ENCODE measurements at places on chromosomes 5 and 9. TPM values are rescaled to one million over a fixed set of nuclear protein-coding genes. Genes with fewer than 3 reads are reported as not detected.

The LVRN gene
- not detected for total RNA-seq

The ELOVL7 gene
- total RNA-seq: 5.1 TPM

The ZBED3 gene
- total RNA-seq: 6.6 TPM

The C9orf50 gene
- not detected for total RNA-seq

The TLR4 gene
- total RNA-seq: 0.17 TPM

The TPRN gene
- 27.2 TPM for total RNA-seq

The PCDHA9 gene
- total RNA-seq: 0.36 TPM

The TMEM215 gene
- 0.67 TPM for total RNA-seq

The SPINK4 gene
- not detected for total RNA-seq

The REEP2 gene
- total RNA-seq: 40.2 TPM

The RMRP gene
- 14,987 TPM for total RNA-seq

The PCDHB7 gene
- total RNA-seq: 0.19 TPM

The C5orf58 gene
- total RNA-seq: 1.6 TPM

- DNase-seq: no peak
Measured at GRCh38 chr5:150434464-150434863, 15.1 kb downstream of the RPS14 start.

DNA sequence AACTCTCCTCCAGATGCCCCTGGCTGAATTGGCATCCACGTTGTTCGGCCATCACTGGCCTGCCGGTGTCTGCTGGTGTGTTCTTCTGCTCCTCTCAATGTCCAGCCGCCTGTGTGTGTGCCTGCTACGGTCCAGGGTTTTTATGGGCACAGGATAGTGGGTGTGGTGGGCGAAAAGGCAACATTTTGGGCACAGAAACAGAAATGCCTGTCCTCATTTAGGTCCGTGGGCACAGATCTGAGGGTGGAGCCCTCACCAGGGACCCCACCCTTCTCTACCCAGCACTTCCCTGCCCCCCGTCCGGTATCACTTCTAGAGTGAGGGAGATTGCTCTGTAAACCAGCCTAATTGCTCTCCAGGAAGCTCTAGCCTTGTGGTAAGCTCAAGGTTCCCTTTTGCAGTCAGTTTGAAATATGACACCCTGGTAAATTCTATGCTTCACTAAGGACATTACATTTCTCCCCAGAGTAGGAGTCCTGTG lies 410.1 kb downstream of the MAT2B start:
- no peak for DNase-seq

- DNase-seq: no peak
Measured at GRCh38 chr9:80231318-80232236, 659.8 kb downstream of the TLE4 start.

DNA sequence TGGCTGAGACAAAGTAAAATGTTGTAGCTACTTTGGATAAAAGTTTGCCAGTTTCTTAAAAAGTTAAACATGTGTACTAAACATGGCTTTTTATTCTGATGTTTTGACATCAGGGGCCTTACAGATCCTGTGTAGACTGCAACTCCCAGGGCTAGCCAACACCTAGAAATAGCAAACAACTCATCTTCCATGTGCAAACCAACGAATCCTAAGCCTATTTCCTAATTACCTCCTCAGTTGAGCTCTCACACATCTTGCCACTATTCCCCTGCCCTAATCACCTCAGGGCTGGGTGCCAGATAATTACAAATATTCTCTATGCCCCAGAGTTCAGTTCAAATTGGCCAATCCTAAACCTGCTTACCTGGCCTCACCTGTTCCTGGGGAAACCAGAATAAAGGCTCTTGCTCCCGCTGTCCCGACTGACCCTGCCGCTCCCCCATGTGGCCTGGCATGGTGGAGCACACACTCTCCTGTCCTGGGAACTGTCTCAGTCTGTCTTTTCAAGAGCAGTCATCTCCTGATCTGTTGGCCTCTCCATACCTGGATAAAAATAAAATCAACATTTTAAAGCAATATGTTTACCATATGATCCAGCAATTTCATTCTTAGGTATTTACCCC lies 37.1 kb upstream of the FAM169A start:
- DNase-seq: peak; percentile 81

- DNase-seq: no peak
Measured at GRCh38 chr5:167810573-167810972, 480.9 kb upstream of the WWC1 start.

GRCh38 chr5:1099926-1100663 lies 11.8 kb downstream of the SLC12A7 start:
- DNase-seq: no peak

- no peak for DNase-seq
Measured at GRCh38 chr5:178525906-178526732, 64.1 kb downstream of the COL23A1 start.

GRCh38 chr5:171855798-171856763 lies 70.5 kb downstream of the SMIM23 start:
- DNase-seq: no peak

- DNase-seq: no peak
Measured at GRCh38 chr5:143056792-143057579, 286.8 kb downstream of the ARHGAP26 start.

GRCh38 chr5:137145721-137146120 lies 353.4 kb downstream of the SPOCK1 start:
- DNase-seq: no peak

- DNase-seq: no peak
Measured at GRCh38 chr9:129505270-129505902, 115.5 kb downstream of the C9orf50 start.

DNA sequence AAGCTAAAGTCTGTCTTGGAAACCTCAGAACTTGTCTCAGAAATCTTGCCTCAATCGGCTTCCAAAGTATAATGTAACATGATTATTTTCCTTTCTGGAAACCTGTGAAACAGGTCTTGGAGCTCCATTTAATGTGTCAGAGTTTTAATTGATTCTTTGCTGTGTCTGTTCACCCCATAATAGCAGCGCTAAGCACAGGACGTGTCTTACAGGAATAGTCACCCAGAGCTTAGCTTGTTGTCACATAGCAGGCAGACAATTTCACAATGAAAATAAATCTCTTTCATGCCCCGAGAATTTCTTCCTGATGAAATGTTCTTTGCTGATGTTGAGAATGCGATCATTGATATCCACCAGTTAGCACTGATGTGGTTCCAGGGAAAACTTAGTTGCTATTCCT lies 40.2 kb upstream of the PTPN3 start:
- no peak for DNase-seq

DNA sequence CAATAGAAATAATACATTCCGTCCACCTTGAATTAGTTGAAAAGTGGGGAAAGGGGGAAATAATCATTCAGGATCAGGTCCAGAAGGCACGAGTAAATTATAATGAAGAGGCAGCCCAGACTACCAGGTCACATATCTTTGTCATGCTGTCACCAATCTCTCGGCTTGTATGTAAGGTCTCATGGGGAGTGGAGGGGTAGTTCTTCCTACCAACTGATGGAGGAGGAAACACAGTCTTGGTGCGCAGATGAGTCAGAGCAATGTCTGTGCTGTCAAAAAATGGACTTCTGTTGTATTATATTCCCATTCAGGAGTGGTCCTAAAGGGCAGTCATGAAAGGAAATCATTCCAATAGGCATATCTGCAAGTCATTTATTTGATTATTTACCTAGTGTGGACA lies 164.2 kb upstream of the PTGER4 start:
- DNase-seq: no peak

- DNase-seq: peak; percentile 56
Measured at GRCh38 chr5:14178671-14179211, 35.6 kb downstream of the TRIO start.

DNA sequence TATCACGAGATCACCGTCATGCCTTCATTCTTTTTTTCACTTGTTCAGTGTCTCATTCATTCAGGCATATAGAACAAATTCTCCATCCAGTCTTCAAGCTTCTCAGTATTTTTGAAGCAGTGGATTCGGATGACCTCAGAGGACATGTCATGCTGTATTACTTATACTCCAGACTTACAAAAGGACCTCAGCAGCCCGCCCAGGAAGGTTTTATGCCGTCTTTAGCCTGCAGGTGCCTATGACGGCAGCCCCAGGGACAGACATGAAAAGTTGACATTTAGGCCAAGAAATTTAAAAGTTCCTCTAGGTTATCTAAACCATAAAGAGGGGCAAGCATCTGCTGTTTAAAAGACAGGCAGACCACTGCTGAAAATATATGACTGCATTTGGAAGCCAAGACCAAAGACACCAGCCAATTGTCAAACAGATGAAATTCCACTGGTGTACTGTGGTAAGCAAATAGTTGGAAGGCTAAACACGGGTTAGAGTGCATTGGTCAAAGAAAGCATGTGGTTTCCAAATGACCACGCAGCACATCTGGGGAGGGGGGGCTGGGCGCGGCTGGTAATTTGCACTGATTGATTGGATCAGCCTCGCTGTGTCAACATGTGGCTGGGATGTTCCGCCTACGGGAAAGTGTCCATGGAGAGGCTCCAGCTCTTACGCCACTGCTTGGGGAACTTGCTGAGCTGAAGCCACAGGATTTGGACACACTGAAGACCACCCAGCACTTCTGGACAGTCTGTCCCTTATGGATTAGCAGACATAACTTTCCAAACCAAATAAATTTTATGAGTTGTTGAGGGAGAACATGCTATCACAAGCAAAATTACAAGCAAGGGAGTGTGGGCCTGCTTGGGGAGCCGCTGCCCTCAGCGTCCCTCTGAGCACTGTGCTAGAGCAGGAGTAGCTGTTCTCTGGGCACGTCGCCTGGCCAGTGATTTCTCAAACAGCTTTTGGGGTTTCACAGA lies 173.6 kb downstream of the FANCC start:
- DNase-seq: no peak

GRCh38 chr9:99828054-99828416 lies 6.3 kb downstream of the NR4A3 start:
- DNase-seq: no peak

- DNase-seq: no peak
Measured at GRCh38 chr5:134545070-134545868, 19.8 kb downstream of the JADE2 start.

- DNase-seq: no peak
Measured at GRCh38 chr9:91474656-91475055, 51.0 kb upstream of the NFIL3 start.

DNA sequence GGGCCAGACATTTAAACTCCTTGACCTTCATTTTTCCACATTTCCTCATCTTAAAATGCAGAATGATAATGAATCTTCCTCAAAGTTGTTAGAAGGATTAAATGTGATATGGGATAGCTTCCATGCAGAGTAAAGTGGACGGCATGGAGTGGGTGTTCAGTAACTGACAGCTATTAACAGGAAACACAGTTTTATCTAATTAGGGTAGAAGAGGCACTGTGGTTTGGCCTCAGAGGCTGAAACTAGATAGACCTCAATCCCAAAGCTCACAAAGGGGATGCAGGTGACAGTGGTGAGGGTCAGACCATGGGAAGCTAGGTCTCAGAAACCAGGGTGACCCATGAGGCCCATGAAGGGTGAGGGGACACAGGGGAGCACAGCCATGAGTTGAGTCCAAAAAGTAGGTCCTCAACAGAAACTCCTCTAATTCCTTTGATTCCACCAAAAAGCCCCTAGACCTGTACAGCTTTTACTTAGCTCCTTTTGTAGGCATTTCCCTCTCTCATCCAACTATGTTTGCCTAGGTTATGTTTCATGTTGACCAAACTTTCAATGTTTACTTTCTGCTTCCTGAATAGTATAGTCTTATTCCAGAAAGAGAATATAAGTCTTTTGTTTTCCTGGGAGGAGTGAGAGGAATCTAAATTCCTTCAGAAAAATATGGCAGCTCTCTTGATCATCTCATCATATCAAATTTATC lies 27.9 kb upstream of the GLDC start:
- DNase-seq: no peak

Data from H1 (cell line).